ENCODE measurements at places on chromosomes 13 and 19. TPM values are rescaled to one million over a fixed set of nuclear protein-coding genes. Genes with fewer than 3 reads are reported as not detected.

- no peak overlapping the region for H3K4me3 ChIP-seq
- H3K36me3 ChIP-seq = no peaks in the 10 kb centered on the region
These were observed 500.6 kb upstream of the MIR17HG start for GRCh38 chr13:90846936-90847335.

GRCh38 chr19:38183251-38183897 is 40.6 kb downstream of the DPF1 start:
- no peaks in the 10 kb centered on the region for H3K27me3 ChIP-seq
- H3K27ac ChIP-seq = no peak overlapping the region
- no peaks in the 10 kb centered on the region for H3K36me3 ChIP-seq
- H3K4me3 ChIP-seq = no peak overlapping the region

- no peaks in the 10 kb centered on the region for H3K36me3 ChIP-seq
- no peak overlapping the region for H3K27ac ChIP-seq
- H3K4me3 ChIP-seq = no peak overlapping the region
These were observed 10.1 kb upstream of the LRCH1 start for GRCh38 chr13:46542833-46543232.

DNA sequence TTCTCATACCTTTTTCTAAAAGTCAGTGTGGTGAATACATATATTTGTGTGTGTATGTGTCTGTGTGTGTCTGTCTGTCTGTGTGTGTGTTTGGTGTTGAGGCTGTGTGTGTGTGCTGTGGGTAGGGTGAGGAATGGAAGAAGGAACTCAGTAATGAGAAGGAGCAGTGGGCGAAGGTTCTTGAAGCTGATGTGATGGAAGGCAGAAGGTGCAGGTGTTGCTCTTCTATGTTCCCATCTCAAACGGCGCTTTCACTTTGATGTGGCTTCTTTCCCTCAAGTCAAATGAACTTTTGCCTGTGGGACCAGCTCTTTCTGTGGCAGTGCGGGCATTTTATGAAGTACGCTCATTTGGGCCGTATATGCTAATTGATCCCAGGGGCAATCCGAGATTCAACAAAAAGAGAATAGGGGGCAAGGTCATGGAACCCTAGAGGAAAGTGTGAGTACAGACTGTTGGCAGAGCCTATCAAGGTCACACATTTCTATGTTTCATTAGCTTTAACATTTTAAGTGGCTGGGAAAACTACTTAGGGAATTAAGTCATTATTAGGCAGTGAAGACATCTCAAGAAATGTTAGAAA is 15.2 kb downstream of the BIVM start:
- no peak overlapping the region for H3K27ac ChIP-seq
- H3K4me3 ChIP-seq = no peak overlapping the region
- H3K36me3 ChIP-seq = no peaks in the 10 kb centered on the region
- H3K27me3 ChIP-seq = no peaks in the 10 kb centered on the region
- no peak for DNase-seq

- H3K36me3 ChIP-seq = no peaks in the 10 kb centered on the region
- DNase-seq = peak; percentile 77
- H3K4me1 ChIP-seq = peaks cover 6% of the 10 kb centered on the region
- H3K27me3 ChIP-seq = no peaks in the 10 kb centered on the region
These were observed at the start of gene HS6ST3 for GRCh38 chr13:96089749-96090239. TSS of gene HS6ST3 (plus strand) at chr13:96090107.

DNA sequence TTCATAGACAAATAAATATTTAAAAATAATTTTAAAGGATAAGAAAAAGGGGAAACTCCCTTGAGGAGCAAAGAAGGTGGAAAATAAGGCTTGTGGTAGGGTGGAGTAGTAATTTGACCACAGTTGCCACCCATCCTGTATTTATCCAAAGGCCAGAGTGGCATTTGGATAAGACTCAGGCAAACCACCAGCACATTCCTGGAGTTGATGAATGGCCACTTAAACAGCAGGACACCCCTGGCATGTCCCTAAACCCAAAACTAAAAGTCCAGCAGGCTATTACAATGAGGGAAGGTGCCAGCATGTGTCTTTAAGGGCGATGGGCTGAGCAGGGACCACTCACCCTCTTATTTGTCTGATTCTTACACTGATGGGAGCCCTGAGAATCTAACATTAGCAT is 9.8 kb upstream of the FRY start:
- no peak overlapping the region for H3K27ac ChIP-seq
- no peaks in the 10 kb centered on the region for H3K4me1 ChIP-seq
- no peaks in the 10 kb centered on the region for H3K27me3 ChIP-seq
- DNase-seq = no peak

DNA sequence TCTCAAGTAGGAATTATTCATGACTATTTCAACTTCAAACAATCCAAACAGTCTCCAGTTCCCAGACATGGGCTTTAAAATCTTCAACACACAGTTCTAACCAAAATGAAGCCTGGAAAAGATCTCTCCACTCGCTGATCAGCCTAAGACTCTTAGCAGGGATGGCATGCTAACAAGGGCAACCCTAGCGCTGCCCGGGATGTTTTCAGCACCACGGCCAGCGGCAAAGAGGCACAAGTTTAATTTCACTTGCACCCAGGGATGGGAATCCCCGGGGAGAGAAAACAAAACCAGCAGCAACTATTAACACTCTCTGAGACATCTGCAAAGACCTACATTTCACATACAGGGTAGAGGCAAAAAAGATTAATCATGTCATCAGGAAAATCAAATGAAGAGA is 43.0 kb downstream of the CACNA1A start:
- H3K4me3 ChIP-seq = no peak overlapping the region
- H3K27me3 ChIP-seq = no peaks in the 10 kb centered on the region
- H3K36me3 ChIP-seq = no peaks in the 10 kb centered on the region
- H3K27ac ChIP-seq = no peak overlapping the region

DNA sequence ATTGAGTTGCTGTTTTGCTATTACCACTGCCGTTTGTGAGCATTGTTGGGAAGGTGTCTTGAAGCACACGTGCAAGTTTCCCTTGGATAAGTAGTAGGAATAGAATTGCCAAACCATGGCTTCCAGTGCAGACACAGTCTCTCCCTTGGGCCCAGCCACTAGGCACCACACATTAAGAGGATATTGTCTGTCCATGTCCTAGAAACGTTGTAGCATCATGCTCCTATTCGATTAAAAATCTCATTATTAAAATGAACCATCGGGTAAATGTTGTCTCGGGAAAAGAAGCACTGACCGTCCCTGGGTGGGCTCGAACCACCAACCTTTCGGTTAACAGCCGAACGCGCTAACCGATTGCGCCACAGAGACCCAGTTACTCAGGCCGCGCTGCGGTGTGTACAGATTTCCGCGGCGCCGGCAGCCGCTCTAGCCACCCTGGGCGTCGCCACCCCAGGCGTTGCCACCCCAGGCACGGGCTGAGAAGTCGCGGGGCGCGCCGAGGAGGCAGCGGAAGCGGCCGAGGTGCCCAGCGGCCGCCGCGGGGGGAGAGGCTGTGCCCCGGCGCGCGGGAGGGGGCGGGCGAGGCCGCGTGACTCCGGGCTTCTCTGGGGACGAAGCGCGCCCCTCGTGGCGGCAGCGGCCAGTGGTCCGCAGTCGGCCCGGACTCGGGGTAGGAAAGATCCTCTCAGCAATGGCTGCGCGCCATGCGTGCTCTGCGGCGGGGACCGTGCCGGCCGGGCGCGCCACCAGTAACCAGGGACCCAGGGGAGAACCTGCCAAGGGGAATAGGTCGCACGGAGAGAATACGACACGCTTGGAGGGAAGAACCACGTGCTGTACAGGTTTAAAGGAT is 56.2 kb downstream of the USPL1 start:
- peak; percentile 95 for DNase-seq
- H3K4me3 ChIP-seq = peak overlapping the region; percentile 30

- H3K4me1 ChIP-seq = peaks cover 4% of the 10 kb centered on the region
- H3K27ac ChIP-seq = no peak overlapping the region
- DNase-seq = peak; percentile 12
- H3K36me3 ChIP-seq = no peaks in the 10 kb centered on the region
- no peak overlapping the region for H3K4me3 ChIP-seq
These were observed 4.4 kb upstream of the TMEM272 start for GRCh38 chr13:51849145-51850101.

GRCh38 chr13:34114581-34114980 is 296.6 kb downstream of the RFC3 start:
- no peak overlapping the region for H3K27ac ChIP-seq
- no peak for DNase-seq
- H3K36me3 ChIP-seq = no peaks in the 10 kb centered on the region
- no peaks in the 10 kb centered on the region for H3K4me1 ChIP-seq
- no peak overlapping the region for H3K4me3 ChIP-seq

DNA sequence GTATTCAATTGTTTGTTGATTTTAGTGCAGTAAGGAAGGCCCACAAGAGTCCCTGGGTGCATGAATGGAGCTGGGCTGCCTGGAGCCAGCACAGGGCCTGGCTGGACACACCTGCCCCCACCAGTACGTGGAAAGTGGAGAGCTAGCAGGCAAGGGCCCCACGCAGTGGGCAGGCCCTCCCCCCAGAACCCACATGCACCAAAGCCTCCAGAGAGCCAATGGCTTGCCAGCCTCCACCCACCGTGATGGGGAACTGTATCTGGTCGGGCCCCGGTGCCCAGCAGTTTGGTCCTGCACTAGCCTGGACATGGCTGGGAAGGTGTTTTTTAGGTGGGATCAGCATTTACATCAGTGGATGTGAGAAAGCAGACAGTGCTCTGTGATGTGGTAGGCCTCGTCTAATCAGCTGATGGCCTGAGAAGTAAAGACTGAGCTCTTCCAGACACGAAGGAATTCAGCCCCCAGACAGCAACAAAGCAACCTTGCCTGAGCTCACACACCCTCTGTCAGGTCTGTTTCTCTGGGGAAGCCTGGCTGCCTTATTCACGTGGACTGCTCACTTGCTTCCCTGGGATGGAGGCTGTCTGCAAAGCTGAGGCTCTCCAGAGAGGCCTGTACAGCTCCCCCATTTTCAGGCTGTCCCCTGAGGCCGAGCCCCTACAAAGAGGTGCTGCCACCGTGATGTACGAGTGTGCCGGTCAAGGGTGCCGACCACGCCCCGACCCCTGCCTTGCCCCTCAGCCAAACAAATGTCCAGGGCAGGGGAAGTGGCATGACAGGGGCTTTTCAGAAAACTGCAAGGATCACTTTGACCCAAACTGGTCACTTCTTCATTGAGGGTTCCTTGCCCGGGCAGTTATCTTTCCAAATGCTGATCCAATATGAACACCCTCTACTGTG is 27.5 kb downstream of the RAB20 start:
- no peaks in the 10 kb centered on the region for H3K27me3 ChIP-seq
- H3K4me3 ChIP-seq = no peak overlapping the region
- H3K36me3 ChIP-seq = no peaks in the 10 kb centered on the region
- H3K4me1 ChIP-seq = peaks cover 39% of the 10 kb centered on the region
- no peak overlapping the region for H3K27ac ChIP-seq
- no peak for DNase-seq

GRCh38 chr19:36876993-36877938 is 26.6 kb downstream of the ZNF345 start:
- no peaks in the 10 kb centered on the region for H3K27me3 ChIP-seq
- no peak overlapping the region for H3K27ac ChIP-seq
- no peak overlapping the region for H3K4me3 ChIP-seq
- H3K36me3 ChIP-seq = peaks cover 29% of the 10 kb centered on the region

- no peaks in the 10 kb centered on the region for H3K4me1 ChIP-seq
- H3K27me3 ChIP-seq = no peaks in the 10 kb centered on the region
- DNase-seq = no peak
- H3K27ac ChIP-seq = no peak overlapping the region
These were observed 290.8 kb downstream of the SHISA2 start for GRCh38 chr13:25761041-25761440.

GRCh38 chr13:92572190-92572589 is 654.4 kb upstream of the GPC6 start:
- no peak overlapping the region for H3K4me3 ChIP-seq
- no peaks in the 10 kb centered on the region for H3K27me3 ChIP-seq
- no peak overlapping the region for H3K27ac ChIP-seq
- no peak for DNase-seq

Gene LRRC4B
- 2.3 TPM for total RNA-seq

Gene DCT
- total RNA-seq = 0.40 TPM

Gene SIGLEC14
- not detected for total RNA-seq

Gene LIG1
- 27.3 TPM for total RNA-seq

Gene PROZ
- not detected for total RNA-seq

Gene ZNF529
- total RNA-seq = 16.9 TPM

Gene MIA
- total RNA-seq = not detected
